HFFc6 (cell line): ENCODE measurements at places on chromosomes 1 and 21.
A peak's percentile ranks its signal among the peaks of the same experiment; 100 is the strongest.

DNA sequence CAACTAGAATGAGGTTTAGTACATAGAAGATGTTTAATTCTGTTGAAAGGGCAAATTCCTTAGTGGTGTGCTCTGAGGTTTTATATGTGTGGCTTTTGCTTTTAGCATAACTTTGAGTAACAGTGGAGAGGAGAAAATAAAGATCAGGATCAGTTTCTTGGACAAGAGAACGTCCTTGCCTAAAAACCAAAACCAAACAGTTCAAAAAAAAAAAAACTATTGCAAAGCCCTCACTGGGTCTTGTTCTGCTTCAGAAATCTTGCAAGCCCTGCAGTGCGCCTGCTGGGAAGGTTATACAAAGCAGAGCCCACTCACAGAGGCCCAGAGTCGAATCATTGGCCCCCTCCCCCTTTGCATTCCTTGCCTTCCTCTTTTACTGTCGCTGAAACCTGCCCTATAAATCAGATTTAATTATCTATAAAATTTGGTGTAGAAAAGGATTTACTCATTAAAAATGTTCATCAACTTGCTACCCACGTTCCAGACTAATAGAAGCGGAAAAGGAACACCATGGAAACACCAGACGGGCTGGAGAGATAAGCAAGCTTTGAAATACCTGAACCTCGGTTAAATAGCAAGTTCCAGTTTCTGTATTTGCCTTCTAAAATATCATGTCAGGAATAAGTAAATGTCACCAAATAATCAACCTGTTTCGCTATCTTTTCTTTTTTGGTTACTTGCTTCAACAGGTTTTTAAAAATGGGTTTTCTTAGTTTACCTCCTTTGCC, 201.6 kb upstream of the PTBP2 start:
- DNase-seq, result no peak

DNA sequence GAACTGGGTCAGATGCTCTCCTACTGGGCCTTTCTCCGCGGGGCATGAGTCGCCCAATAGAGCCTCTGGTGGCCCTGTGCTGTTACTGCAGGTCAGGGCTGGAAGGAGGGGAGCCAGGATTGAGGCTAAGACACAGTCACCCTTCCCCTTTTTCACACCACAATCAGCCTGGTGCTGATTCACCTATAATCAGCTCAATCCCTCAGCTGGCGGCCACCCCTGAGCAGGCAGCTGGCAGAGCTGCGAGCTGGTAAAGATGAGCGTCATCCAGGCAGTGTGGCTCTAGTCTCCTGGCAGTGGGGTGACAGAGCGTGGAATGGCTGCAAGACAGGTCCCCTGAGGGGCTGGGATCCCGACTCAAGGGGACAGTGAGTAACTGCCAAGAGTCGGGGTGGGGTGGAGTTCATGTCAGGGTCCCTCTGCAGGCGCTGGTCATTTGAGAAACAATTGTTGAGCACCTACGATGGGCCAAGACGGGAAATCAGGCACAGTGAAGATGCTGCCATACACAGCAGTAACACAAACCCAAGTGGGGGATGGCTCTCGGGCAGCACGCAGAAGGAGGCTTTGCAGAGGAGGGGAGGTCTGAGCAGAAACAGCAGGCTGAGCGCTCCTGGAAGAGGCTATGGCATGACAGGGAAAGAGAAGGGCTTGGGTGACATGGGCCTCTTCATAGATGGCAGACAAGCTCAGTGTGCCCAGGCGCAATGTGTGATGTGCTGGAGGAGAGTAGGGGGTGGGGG, 21.8 kb downstream of the ATF3 start:
- DNase-seq, result peak; percentile 44

DNA sequence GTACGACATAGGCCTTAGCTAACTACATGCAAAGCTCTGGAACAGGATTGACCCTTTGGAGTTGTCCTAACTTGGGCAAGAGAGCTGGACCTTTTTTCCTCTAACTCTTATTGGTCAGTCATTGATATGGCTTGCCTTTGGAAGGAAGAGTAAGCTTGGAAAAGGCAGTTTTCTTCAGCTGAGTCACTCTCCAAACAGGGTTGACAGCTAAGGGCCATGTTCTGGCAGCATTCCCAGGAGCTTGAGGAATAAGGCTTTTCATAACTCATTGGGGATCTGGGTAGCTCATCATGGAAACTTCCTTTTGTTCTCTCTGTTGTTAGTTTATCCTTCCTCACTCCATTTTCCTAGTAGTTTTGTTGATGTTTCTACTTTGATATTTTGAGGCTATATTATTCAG, 14.5 kb upstream of the ERRFI1 start:
- DNase-seq, result peak; percentile 96

- DNase-seq, result no peak
These were observed 207.8 kb downstream of the DENND1B start for GRCh38 chr1:197567442-197567841.

GRCh38 chr1:26666855-26667254, 29.0 kb upstream of the ARID1A start:
- DNase-seq, result no peak

DNA sequence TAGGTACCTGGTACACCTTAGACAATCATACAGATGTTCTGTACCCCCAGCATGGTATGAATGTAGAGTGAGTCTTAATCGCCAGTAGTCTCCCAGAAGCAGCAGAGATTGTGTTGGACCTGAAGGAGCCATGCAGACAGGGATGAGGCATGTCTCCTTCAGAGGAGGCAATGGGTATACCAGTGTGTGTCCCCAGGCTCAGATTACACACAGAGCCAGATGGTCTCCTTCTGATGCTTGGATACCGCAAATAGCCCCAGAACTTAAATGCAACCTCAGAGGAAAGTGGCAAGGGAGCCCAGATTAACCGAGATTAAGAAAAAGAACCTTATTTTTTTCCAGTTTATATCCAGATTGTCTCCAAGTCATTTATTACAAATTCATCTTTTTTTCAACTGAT, 96.8 kb upstream of the C21orf91 start:
- no peak for DNase-seq

- DNase-seq, result no peak
These were observed 780.6 kb downstream of the LTN1 start for GRCh38 chr21:28212061-28212460.

GRCh38 chr1:221945669-221946068, 203.8 kb upstream of the DUSP10 start:
- DNase-seq, result no peak

DNA sequence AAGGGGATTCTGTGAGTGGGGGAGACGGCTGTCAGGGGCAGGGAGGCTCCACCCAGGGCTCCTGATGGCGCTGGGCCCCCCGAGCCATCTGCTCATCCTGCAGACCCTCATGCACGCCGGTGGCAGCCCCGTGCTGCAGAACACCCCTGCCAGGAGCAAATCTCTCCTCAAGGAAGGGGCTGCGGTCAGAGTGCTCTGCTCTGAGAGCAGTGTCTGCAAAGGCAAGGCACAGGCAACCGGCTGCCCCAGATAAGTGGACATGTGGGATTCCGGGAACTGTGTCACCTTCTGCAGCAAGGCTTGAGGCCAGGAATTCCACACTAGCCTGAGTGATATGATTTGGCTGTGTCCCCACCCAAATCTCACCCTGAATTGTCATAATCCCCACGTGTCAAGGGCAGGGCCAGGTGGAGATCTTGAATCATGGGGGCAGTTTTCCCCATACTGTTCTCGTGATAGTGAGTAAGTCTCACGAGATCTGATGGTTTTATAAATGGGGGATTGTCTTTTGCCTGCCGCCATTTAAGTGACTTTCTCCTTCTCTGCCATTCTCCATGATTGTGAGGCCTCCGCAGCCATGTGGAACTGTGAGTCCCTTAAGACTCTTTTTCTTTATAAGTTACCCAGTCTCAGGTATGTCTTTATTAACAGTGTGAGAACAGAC, 101.0 kb downstream of the PDE9A start:
- no peak for DNase-seq

DNA sequence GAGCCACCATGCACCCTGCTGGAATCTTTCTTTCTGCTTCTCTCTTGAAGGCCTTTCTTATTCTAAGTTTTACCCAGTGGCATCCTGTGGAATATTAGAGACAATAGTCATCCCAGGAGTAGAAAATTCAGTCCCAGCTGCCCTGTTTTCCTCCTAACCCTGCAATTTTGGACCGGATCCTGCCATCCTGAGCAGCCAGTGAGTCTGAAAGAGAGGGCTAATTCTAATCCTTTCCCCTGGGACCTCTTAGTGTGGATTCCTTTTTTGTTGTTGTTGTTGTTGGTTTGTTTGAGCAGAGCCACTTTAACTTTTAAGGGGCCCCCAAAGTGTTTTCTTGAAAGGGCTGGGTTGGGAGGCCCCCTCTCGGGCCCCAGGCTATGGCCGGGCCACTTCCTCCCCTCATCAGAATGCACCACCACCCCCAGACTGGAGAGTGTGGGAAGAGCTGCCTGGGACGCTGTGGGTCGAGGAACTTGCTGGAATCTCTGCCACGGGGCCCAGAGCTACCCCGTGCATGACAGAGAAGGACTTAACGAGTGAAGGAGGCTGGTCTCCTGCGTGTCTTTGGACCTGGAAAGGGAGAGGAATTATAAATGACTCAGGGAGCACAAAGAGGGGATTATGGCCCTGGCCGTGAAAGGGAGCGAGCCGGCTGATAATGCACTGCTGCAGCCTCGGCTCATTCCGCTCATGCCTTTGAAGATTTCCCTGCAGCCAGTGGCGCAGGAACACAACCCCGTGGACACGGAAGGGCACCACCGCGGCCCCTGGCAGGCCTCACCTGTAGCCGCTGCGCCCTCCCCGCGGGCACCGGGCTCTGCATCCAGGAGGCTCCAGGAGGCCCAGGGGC, 81.0 kb upstream of the AKT3 start:
- no peak for DNase-seq

- peak; percentile 51 for DNase-seq
These were observed 126.0 kb upstream of the TMEM51 start for GRCh38 chr1:15027515-15027986.

GRCh38 chr1:227622739-227623475, 59.6 kb downstream of the ZNF678 start:
- DNase-seq, result no peak

DNA sequence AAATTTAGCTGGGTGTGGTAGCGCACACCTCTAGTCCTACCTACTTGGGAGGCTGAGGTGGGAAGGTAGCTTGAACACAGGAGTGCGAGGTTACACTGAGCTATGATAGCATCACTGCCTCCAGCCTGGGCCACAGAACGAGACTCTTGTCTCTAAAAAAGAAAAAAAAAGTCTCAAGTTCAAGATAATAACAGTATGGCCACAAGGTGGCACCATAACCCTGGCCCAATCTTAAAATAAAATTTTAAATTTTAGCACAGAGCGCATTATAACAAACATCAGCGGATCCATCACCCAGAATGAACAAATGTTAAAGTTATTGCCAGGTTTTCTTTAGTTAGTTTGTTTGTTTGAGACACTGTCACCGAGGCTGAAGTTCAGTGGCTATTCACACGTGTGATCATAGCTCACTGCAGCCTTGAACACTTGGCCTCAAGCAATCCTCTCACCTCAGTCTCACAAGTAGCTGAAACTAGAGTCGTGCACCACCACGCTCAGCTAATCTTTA, 2.9 kb upstream of the HTR6 start:
- DNase-seq, result peak; percentile 35

- peak; percentile 66 for DNase-seq
These were observed 118.7 kb upstream of the CD34 start for GRCh38 chr1:208029381-208030287.

- peak; percentile 89 for DNase-seq
These were observed 96.2 kb downstream of the GALNT2 start for GRCh38 chr1:230163205-230163604.

DNA sequence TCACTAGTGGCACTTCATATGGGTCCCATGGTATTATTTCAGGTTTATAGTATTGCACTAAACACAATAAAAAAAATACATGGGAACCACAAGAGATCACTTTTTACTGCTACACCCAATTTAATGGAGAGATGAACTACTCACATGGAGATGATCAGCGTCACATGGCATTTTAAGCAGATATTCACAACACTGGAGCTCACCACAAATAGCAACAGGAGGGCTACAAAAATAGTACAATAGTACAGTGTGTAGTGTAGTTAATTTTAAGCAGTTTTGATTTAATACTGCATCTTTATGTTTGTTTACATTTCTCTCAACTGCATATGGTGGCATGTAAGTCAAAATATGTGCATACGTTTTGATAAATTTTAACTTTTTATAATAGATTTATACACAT, 31.0 kb downstream of the SNX7 start:
- DNase-seq, result no peak

GRCh38 chr1:179187043-179187442, 42.4 kb downstream of the ABL2 start:
- DNase-seq, result no peak

DNA sequence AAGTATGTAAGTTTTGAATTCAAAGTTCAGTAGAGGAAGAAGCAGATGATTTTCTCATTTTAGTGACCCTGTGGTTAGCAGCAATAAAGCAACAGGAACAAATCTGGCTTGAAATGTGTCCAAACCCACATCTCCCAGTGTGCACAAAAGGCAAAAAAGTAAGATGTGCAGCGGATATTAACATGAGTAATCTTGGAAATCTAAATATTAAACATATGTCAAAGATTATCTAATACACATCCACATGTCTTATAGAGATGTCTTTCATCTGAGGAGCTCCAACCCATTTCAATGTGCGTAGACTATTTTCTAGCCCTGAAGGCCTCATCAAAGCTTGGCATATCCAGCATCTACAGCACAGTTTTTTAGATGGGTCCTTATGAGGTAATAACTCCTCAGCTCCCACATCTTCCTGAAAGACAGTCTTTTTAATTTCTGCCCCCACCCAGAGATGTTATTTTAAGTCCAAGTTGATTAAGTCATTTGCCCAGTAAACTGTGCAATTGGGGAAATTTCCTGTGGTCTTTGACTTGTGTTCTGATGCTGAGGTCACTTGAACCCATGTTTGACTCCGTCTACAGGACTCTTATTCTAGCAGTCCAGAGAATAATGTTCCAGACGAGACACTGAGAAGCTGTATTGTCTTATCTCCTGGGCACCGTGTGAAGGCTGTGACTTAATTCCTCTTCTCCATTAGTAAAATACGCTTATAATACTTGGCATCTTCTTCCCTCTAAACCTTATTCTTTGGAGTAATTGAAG, 73.7 kb downstream of the LMO4 start:
- DNase-seq, result no peak

DNA sequence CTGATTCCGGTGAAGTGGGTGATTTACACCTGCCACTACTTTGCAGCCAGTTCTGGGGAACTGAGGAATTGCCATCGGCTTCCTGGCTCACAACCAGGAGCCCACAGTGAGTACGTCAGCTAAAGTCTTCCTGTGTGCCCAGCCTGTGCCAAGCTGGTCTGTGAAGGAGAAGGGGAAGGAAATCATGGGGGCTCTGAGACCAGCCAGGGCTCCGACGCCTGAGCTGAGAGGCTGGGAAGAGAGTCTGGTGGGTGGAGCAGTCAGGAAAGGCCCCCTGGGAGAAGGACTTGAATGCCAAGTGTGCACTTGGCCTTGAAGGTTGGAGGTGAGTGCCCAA, 1.2 kb downstream of the LURAP1 start:
- DNase-seq, result no peak

GRCh38 chr1:94688646-94689045, 131.5 kb upstream of the SLC44A3 start:
- no peak for DNase-seq
